ENCODE measurements at places on chromosomes 3 and 15.

DNA sequence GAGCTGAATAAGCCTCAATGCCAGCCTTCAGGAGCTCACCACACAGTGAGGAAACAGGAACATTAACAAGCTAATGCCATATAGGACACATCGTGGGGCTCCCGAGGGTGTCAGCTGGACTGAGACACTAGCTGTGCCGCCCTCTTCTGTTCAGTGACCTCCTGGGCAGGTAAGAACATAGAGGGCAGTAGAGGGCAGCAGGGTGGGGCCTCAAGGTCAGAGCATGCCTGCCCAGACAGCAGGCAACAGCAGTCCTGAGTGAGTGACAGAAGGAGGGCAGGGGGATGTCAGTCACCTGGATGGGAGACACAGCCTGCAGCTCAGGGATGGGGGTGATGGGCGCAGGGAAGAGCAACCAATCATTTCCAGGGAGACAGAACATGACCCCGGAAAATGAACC, 15.5 kb downstream of the NTRK3 start:
- DNase-seq: no peak

DNA sequence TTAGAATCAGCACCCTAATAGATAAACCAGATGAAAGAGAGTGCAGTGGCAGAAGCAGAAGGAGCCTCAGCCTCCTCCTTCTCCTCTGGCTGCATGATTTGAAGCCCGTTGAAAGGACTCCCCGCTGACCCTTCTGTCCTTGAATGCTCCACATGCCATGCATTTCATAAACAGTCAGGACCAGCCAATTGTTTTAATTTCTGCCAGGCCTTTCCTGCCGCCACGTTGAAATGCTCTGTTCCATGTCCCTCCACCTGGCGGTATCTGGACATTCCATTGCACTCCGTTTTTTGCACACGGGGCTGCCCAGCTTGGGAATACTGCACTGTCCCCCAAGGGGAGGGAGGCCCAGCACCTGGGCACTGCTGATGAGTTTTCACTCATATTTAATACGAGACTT, 35.2 kb upstream of the GLCE start:
- DNase-seq: no peak

DNA sequence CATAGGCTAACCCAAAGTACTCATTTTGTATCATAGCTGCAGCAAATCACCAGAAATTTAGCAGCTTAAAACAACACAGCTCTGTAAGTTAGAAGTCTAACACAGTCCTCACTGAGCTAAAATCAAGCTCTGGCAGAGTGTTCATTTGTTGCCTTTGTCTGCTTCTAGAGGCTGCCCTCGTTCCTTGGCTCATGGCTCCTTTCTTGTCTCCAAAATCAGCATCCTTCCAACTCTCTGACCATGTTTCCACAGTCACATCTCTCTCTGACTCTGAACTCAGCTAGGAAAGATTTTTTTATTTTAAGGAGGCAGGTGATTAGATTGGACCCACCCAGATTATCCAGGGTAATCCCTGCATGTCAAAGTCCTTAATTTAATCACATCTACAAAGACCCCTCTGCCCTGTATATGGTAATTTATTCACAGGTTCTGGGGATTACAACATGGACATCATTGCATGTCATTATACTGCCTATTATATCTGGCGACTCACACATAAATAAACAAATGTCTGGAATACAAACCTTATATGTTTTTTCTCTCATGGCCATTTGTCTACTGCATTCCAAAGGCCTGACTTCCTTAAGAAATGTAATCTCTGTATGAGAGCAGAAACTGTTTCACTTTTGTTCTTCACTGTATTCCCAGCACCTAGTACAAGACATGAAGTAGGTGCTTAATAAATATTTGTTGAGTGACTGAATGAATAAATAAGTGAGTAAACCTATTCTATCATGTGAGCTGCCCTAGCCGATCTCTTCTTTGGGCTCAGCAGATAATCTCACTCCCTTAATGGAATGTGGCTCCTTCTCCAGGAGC, 15.1 kb upstream of the UACA start:
- DNase-seq: peak; percentile 77

- peak; percentile 98 for DNase-seq
Observed at GRCh38 chr3:121918779-121919483, 24.7 kb downstream of the SLC15A2 start.

DNA sequence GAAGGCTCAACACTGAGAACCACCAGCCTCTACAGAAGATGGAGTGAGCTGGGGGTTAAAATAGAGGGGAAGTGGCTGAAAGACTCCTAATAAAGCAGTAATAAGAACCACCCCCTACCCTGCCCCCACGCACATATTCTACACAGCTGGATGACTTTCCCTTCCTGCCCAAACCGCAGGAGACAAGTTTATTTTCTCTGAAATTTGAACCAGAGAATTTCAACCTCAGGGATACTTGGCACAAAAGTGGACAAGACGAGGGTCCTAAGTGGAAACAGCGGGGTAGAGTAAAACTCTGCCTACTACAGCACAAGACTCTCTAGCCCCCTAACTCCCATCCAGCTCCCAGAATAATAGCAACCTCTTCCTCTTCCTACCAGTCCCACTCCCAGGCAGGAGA, 28.4 kb downstream of the USF3 start:
- no peak for DNase-seq

GRCh38 chr3:55723653-55724406, 236.7 kb upstream of the WNT5A start:
- no peak for DNase-seq

DNA sequence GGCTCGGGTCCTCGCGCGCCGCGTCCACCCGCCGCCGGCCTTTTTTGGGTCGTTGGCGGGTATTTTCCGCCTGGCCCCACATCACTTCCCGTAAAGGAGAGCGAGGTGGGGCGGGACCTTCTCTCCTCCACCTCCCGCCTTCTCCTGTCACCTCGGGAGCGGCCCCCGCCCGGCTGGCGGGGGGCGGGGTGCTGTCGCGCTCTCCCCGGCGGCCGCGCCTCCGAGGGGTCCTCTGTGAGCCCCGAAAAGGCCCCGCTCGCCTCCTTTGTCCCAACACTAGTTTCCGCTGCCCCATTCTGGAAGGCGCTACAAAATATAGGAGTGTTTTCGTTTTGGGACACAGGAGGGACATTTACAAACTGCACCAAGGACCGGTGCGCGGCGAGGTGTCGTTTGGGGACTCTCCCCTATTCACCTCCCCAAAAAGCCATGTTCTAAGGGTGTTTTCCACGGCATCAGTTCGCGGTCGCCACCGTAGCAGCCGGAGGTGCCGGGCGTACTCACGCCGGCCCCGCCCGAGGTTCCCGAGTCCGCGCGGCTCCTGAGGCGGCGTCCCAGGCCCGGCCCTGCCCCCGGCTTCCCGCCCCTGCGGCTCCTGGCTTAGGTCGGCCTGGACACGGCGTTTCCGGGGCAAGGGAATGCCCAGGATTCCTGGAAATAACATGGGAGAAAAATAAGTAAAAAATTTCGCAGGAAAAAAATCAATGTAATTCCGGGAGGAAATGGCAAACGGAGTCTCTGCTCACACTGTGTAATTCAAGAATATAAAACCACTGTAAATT, at the start of gene RAB27A:
TSS of gene RAB27A (minus strand) at position 68 of the 782 bp plus-strand sequence. CDS start 54,879 bp downstream, outside the sequence.
- peak; percentile 78 for DNase-seq

DNA sequence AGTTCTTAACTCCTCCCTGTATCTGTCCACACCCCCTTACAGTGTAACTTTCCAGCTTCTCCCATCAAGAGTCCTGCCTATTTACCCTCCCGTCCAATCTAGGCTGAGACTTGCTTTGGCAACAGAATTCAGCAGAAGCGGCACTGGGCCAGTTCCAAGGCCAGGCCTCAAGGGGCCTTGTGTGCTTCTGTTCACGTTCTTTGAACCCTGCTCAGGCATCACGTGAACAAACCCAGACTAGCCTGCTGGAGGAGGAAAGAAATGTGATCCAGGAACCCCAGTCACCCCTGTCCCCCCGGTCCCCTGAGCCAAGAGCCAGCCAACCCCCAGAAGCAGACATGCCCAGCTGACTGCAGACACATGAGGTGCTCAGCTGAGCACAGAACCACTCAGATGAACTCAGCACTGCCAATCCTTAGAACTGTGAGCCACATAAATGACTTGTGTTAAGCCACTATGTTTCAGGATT, 76.1 kb upstream of the DCLK3 start:
- no peak for DNase-seq

DNA sequence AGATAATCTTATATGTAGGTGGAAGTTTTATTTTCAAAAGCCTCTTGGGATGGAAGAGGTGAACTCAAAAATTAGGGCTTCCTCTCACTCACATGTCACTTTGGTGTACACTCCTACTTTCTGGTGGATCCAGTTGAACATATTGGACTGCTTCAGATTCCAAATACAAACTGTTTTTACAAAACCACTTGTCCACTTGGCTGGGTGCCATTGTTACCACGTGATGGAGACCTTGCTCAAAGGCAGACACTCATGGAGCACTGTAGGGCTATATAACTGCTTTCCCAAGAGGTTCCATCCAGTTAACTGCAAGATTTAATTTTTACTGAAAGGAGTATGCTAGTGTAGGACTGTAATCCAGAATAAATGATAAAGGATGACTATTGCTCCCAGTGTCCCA, 307.0 kb downstream of the EPHA6 start:
- DNase-seq: no peak

GRCh38 chr3:183493296-183494045, 62.0 kb downstream of the KLHL6 start:
- DNase-seq: peak; percentile 52

DNA sequence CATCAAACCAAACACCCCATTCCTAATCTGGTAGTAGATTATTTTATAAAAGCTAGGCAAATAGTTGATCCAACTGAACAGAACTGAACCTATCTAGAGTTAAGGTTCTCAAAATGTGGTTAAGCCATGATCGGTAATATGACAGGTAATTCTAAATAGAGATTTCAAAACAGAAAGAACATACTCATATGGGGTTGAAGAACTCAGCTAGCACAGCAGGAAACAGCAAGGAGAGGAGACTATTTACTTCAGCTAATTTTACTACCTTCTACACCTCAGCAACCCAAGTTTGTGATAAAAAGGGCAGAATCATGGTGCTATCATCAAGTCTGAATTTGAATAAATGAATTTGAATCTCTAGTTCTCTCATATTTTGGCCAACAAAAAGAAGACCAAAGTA, 11.8 kb downstream of the CD47 start:
- no peak for DNase-seq

DNA sequence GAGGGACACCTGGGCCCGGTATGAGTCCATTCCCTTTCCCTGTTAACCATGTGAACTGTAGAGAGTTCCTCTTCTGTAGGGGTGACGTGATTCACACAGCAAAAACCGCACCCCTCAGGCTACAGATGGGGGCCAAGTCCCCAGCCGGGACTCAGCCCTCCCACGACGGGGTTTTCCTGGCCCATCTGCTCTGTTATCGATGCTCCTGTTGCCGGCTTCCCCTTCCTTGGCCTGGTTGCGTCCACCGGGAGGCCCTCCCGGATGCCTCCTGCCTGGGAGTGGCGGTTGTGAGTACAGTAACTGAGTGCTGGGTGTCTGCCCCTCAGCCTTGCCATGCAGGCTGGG, 817 bp upstream of the PLXNA1 start:
- peak; percentile 62 for DNase-seq

DNA sequence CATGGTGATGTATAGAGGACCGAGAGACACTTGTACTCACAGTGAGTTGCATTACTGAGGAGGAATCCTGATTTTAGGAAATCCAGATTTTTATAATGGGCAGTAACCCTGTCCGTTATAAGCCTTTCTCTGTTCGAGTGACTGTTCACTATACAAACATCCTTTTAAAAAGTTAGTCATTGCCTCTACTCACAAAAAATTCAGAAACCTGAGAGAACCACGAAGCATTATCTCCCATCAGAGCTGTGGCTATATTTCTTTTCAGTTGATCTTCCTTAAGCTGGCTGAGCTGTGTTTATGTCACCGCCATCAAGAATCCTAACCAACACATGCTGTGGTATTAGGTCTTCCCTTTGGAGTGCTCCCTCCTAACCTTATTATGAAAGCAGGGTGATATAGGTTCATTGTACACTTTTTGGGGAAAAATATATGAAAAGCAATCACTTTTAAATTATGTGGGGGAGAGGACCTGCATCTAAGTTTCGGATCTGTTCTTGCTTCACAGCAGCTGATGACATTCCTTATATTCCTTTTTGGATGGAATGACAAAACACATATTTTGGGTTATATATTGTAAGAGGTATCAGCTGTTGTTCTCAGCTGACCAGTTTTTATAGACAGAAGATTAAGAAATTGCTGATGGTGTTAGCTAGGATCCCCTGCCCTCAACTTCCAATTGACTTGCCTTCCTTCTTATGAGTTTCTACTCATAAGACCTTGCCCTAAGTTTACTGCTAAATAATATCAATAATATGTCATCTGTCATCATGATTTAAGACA, 465.9 kb upstream of the RASGRP1 start:
- no peak for DNase-seq

DNA sequence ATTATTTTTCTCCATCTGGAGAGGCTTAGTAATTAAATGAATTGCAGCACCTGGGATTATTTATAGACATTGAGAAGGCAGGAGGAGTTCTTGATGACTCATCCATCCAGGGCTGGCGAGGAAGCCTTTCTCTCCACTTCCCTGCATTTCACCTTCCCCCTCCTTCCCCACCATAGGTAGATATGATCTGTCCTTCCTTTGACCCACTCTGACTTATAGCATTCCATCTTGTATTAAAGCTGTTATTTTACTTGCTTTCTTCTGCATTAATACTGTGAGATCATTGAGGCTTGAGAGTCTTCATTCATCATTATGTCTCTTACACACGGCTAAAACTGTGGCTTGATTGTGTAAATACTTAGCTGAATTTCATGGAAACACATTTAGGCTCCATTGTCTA, 288.8 kb downstream of the FEZF2 start:
- DNase-seq: peak; percentile 59

DNA sequence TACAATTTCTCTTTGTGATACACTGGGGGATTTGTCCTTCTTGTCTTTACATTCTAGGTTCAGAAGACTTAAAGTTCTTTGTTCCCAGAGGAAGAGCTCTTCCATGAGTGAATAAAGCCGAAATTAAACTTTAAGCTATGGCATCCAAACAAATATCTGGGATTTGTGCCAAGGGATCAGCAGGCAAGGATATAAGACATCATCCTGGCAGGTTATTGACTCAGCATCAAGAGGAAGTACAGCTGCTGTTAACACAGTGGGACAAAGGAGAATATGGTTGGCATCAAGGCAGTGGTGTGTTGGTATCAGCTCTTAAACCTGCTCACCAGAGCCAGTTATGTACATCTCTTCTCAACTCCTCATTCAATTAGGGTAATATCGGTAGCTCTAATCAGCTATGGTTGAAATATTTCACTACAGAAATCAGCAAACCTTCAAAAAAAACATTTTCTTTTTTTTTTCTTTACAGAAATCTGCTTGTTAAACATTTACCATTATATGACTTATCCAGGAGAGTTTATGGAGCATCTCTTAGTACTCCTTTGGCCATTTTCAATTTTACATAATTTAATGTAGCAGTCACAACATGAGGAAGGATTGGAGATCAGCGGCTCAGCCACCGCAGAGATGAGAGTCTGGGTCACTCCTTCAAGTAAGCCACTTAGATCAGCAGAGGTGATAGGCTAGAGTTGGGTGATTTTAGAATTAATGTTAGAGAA, 1198.6 kb upstream of the EPHA6 start:
- DNase-seq: peak; percentile 9

- DNase-seq: no peak
Observed at GRCh38 chr15:92288755-92289154, 104.9 kb upstream of the ST8SIA2 start.

- peak; percentile 52 for DNase-seq
Observed at GRCh38 chr3:58434990-58435389, 1.4 kb upstream of the PDHB start.

Data from epithelial cell of esophagus (primary cell).